Fibroblast of skin of right quadriceps (primary cell): ENCODE measurements at places on chromosomes 7 and 10.

DNA sequence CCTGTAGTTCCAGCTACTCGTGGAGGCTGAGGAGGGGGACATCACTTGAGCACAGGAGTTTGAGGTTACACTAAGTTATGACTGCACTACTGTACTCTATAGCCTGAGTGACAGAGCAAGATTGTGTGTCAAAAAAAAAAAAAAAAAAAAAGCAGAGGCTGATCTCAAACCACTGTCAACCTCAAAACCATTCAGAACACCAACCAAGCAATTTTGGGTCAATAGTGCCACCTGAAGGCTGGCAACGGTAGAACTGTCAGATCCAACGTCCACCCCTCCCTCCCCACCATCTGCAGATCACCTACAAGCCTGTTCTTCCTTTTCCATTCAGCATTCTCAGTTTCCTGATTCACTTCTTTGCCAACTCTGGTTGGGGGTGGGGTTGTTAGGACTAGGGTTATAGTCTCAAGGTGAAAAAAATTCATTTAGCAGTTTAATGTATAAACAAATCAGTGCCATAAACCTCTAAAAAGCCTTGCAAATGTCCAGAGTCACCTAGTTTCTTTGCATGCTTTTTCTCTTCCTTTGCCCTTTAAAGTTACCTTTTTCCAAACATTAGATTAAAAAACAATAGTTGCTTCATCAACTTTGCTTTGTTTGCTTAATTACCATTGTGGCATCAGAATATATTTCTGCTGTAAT lies 2.6 kb downstream of the MRPS33 start:
- DNase-seq = peak; percentile 53

DNA sequence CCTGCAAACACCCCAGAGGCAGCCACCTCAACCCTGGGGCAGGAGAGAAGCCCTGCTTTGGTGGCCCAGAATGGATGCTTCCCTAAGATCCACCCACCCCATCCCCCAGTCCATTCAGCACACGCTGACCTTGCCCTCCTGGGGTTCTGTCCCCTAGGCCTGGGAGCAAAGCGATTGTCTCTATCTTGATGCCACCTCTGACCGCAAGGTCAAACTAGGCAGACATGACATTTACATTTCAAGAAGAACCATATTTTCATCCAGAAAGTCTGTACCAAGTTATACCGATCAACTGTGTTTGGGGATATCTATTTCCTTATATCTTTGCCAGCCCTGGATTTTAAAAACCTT lies 23.0 kb downstream of the MAT1A start:
- no peak for DNase-seq

DNA sequence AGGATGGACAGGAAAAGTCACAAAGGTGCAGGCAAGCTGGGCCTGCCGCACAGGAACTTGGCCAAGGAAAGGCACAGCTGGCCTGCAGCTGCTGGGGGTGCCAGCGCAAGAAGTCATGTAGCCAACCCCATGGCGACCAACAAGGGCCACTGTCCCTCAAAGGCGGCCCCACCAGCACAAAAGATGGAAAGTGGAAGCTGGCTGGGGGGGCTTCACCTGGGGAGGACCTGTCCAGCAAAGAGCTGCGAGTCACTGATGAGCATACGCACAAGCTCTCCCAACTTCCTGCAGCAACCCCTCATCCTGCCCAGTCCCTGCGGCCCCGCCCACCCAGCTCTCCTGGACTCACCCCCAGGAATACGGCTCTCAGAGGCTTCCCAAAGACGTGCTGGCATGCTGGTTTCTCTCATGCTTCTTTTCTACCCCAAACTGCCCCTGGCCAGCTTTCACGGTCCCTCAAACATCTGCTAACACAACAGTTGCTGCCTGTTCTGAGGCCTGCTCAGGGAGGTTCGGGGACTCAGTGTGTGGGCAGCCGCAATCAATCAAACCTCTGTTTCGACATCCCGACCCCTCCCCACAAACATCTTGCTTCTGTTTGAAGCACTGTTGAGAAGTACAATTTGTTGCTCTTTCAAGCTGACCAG lies 67.6 kb downstream of the FAM53B start:
- DNase-seq = no peak

DNA sequence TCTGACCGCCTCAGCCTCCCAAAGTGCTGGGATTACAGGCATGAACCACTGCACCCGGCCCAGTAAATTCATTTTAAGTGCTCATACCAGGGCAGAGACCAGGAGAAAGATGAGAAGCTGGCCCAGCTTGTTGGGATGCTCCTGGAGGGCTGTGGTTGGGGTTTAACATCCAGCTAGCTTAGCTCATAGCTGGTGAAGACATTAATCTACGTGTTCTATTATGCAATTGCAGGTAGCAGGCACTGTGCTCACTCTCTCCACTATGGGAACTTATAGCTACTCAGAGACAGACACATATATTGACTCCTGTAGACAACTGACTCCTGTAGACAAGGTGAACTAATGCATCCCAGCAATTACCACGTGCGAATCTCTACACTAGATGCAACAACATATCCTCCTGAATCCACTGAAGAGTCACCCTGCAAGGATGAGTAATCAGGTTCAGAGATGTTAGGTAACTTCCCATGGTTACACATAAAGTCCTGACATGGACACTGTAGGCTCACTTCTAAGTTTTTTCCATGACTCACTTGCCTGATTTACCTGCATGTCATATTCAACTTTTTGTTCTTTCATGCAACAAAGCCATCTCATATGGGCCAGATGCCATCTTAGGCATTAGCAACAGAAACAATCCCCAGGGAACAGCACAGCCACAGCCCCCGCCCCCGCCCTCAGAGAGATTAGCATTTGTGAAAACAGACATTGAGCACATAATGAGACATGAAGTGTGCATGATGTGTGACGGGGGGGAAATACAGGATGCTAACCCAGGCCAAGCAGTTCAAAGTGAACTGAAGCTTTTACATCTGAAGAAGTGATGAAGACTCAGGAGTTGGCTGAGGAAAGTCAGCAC lies 37.2 kb downstream of the ERLIN1 start:
- DNase-seq = peak; percentile 45

- DNase-seq = no peak
These were observed 395 bp upstream of the ZNF25 start for GRCh38 chr10:37976880-37977203.

GRCh38 chr10:77371848-77372799 lies 265.5 kb downstream of the KCNMA1 start:
- DNase-seq = no peak

- DNase-seq = no peak
These were observed 27.1 kb downstream of the ZCCHC24 start for GRCh38 chr10:79418274-79418673.

GRCh38 chr10:125409756-125410155 lies 249.4 kb upstream of the CTBP2 start:
- DNase-seq = no peak

DNA sequence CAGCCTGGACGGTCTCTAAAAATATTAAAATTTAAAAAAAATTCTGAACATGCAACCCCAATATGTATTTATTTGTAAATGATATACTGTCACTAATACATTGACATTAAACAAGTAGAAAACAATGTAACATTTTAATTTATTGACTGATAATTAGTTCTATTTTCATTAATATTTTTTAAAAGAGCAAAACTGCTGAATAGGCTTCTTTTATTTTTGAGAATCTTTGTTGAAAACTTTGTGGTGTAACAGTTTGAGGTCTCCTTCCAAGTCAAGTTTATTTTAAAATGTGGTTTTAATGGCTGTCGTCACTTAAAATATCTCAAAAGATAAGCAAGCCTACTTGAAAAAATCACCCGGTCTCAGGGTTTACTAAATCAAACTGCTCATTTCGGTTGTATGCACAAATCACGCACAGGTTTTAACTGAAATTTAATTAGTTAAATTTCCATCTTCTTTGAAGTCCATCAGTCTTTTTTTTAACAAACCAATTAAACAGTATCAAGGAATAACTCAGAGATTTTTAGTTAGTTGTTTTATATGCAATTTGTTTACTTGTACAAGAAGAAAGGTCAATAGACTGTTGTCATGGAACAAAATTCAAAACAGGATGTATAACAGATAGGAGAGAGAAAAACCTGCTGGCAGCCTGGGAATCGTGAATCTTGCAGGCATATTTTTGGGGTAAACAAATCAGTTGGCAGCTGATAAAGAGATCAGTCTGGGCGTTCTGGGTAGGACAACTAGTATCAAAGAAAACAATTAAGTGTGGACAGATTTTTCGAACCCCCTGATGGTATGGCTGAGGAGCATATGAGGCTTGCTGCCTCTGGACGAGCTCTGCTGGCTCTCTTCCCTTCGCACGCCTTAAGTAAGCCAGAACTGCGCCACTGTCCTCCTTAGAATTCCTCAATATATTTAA lies 9.7 kb upstream of the EDRF1 start:
- DNase-seq = no peak

DNA sequence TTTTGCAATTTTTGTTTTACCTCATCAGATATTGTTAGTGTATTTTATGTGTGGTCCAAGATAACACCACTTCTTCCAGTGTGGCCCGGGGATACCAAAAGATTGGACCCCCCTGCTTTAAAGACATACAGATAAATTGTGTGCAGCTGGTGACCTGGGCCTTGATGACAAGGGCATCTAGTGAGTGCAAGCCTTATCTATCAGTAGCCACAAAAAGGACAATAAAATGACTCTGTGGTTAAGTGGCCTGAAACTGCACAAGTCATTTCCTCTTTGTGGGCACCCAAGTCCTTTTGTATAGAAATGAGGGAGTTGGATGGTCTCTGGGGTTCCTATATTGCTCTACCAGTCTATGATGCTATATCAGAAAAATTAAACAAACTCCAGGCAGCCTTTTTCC lies 98.1 kb downstream of the PARD3 start:
- DNase-seq = no peak

GRCh38 chr10:102281102-102281487 lies 35.8 kb downstream of the GBF1 start:
- no peak for DNase-seq

GRCh38 chr10:60335708-60336107 lies 54.0 kb downstream of the ANK3 start:
- DNase-seq = no peak

DNA sequence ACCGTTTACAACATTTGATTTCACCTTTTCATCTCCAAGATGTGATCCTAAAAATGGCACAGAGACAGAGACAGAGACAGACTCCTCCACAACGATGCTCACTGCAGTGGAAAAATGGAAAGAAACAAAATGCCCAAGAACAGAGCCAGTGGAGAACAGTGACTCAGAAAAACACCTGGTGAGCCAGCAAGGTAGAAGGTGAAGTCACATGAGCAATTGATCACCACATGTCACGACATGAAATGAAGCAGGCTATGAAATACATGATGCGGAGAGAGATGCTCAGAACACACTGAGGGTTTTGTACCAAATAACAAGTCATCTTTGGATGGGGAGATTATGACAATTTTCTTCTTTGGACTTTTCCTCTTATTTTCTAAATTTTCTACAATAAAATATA lies 3.5 kb downstream of the MSMB start:
- DNase-seq = no peak

- no peak for DNase-seq
These were observed 69.0 kb downstream of the PARD3 start for GRCh38 chr10:34746094-34746493.

DNA sequence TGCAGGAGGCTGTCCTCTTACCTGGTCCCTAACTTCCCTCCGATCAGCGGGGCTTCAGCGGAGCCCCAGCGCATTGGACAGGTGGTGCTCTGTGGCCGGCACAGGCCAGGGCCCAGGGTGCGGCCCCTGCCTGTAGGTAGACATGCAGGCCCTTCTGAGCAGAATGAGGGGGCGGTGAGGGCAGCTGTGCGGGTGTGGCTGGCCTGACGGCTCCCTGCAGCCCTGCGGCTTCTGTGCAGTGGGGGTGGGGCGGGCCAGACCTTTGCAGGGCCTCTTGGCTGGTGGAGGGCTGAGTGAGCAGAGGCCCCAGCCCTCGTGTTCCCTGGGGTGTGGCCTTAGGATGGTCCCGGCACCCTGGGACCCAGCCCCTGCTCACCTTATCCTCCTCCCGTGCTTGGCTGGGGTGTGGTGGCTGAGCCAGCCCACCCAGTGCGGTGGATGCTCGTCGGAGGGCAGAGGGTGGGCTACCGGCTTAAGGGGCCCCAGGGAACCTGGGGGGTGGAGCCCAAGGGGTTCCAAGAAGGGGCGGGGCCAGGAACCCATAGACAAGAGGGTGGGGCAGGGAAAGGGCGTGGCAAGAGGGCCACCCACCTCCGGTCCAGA lies 175.2 kb upstream of the TNRC18 start:
- no peak for DNase-seq

DNA sequence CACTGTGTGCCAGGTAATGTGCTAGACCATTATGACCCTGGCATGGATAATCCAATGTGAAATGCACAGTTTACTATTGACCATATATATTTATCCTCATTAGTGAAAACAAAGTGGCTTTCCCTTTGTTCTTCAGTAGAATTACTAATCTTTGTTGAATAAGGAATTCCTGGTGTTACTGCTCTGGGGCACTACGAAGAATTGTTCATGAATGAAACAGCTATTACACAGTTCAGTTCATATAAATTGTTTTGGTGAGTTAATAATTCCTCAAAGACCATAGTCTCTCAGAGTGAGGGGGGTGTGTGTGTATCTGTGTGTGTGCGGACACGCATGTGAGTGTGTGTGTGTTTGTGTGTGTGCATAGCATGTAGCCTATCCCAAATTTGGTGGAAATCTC lies 668.0 kb upstream of the MBL2 start:
- no peak for DNase-seq

DNA sequence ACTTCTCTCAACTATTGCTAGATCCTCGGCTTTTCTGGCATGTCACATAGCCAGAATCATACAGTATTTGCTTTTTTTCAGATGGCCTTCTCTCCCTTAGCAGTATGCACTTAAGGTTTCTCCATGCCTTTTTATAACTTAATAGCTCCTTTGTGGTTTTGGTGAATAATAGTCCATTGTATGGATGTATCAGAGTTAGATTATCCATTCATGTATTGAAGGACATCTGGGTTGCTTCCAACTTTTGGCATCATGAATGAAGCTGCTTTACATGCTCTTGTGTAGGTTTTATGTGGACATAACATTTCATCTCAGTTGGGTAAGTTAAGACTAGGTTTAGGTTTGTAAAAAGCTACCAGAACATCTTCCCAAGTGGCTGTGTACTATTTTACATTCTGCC lies 4.6 kb downstream of the ATP5F1C start:
- DNase-seq = no peak

DNA sequence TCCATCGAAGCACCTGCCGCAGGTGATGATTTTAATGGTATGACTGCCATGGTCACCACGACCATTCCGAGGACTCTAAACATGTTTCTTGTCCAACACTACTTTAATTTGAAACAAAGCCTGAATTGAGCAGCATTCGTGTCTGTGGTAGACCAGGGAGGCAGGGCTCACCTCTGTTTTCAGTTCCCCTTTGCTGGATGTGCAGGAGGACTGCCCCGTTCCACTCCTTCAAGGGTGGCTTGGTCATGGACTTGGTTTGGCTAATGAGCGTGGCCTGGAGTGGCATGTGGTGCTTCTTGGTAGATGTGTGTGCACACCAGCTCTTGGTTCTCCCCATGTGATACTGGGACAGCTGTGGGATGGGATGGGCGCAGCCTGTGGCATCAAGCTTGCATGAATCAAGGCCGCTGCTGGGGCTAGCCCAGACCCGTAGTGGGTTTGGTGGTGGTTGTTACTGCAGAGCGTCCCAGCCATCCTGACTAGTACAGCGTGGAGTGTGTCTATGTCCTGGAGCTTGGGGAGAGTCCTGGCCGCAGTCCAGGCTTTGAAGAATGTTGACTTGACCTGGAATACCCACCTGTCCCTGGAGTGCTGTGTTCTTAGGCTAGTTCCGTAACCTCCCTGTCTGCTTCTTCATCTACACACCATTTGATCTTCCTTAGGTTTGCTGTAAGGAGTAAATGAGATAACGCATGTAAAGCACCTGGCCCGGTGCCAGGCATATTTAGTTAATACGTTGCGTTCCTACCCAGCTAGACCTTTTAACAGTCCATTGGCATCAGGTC lies 34.8 kb downstream of the MGMT start:
- DNase-seq = no peak

GRCh38 chr7:100540073-100540723 lies 1.2 kb downstream of the AGFG2 start:
- DNase-seq = no peak
